ENCODE measurements at places on chromosomes 11 and 22.

DNA sequence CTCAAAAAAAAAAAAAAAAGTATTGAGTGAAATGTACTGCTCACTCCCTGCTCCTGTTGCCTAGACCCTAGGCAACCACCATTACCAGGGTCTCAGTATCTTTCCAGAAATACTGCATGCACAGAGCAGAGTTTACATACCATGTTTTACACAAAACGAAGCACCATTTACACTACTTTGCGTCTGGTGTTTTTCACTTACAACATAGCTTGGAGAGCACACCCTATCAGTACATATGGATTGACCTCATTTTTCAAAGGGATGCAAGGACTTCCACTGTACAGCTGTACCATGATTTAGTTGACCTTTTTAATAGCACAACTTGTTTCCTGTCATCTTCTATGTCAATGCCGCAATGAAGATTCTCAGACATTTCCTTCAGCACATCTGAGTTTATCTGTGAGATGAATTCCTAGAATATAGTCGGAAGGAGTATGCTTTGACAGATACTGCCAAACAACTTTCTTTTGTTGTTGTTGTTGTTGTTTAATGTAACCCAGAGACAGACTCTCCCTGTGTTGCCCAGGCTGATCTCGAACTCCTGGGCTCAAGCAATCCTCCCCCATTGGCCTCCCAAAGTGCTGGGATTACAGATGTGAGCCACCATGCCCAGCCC, 6.1 kb downstream of the MYH9 start:
- DNase-seq = no peak

- DNase-seq = no peak
Measured at GRCh38 chr11:116364348-116364747, 408.4 kb downstream of the BUD13 start.

- DNase-seq = no peak
Measured at GRCh38 chr22:21866833-21867527, 465 bp downstream of the MAPK1 start.

- peak; percentile 9 for DNase-seq
Measured at GRCh38 chr11:107999759-108000455, 8.8 kb upstream of the CUL5 start.

- no peak for DNase-seq
Measured at GRCh38 chr11:133072858-133073582, 459.3 kb downstream of the OPCML start.

- DNase-seq = no peak
Measured at GRCh38 chr11:131612533-131612932, 242.1 kb downstream of the NTM start.

- no peak for DNase-seq
Measured at GRCh38 chr11:81365496-81365895, 1368.2 kb downstream of the FAM181B start.

DNA sequence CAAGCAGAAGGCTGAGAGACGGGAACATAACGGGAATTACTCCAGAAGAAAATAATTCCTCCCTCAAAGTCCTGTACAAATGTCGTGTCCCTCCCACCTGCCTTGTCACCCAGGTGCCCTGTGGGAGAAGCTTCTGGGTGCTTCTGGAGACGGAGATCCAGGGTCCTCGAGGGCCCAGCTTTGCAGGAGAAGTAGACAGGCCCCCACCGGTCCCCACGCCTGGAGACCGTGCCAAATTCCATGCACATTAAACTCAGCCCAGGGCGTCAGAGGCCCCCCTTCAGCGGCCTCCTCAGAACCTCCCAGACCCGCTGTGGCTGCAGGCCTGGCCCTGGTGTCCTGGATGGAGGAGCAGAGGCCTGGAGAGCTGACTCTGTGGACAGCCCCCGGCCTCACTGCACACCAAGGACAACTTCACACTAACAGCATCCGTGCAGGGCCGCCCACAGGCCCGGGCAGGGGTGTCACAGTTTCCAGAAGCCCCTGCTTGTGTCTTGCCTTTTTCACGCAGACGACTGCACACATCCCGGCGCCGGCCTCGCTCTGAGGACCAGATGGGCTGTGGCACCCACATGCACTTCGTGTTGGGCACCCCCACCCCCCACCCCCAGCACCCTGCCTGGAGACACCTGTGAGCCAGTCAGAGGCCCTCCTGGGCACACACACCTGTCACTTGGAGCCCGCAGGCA, 734.3 kb downstream of the BRD1 start:
- no peak for DNase-seq

DNA sequence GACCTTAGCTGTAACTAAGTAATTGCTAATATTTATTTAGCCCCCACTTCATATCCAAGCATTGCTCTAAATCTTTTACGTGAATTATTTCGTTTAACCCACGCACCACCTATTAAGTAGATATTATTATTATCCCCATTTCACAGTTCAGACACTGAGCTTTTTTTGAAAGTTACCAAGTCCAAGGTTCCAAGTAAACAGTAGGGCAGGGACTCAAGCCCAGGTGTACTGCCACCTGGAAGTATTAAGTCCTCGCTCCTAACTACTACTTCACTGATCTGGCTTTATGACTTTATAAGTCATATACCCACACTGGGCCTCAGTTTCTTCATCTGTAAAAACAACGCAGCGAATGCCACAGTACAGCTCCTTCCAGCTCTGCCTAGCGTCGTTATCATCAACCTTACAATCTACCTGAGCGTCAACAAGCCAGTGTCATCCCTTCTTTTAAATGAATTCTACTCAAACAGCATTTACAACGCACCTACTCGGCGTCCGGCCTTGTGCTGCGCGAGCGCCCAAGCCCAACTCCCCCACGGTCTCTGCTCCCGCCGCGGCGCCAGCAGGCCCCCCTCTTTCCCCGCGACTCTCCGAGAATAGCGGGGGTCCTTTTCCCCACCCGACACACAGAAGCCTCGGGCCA, 624 bp downstream of the TMEM41B start:
- DNase-seq = no peak

DNA sequence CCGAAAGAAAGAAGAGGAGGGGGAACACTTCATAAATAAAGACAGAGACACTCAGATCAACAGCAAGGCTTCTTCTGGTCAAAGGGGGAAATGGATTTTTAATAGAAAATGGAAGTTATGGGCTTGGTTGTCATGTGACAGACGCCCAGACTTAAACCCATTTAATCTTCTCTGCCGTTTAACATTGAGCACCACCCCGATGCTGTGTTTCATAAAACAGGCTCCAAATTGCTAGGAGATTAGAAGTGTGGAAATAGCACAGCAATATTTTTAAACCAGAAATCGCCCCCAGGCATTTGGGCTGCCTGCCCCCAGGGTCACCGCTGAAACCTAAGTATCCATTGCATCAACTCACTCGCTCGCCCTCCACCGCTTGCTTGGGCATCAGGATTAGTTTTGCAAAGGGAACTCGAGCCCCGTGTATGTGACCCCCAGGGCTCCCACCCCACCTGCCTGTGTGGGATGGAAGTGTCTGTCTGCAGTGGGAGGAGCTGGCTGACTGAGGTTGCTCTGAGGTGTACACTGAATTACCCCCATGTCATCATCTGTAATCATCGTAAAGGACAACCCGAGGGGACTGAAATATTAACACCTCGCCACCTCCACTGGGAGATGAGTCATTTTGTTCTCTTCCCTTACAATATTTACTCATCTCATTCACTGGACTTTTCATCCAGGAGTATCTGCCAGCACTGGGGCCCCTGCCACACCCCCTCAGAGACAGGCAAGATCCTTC, 10.7 kb downstream of the DSCAML1 start:
- no peak for DNase-seq

DNA sequence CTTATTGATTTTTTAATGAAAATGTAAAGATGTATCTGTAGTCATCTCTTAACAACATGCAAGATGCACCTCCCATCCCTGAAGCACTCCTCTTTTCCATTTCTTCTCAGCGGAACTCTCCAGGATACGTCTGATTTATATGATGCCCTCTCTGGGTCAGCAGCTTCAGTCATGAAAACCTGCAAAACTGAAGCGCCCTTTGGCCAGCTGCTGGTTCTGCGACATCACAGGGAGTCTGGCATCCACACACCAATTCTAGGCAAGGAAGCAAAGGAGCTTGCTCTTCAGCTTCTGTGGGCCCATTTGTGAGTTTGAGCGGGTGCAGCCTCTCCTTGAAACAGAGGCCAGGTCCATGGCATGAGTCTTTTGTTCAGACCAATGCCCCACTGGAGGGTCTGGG, 1253.3 kb downstream of the TBC1D22A start:
- no peak for DNase-seq

DNA sequence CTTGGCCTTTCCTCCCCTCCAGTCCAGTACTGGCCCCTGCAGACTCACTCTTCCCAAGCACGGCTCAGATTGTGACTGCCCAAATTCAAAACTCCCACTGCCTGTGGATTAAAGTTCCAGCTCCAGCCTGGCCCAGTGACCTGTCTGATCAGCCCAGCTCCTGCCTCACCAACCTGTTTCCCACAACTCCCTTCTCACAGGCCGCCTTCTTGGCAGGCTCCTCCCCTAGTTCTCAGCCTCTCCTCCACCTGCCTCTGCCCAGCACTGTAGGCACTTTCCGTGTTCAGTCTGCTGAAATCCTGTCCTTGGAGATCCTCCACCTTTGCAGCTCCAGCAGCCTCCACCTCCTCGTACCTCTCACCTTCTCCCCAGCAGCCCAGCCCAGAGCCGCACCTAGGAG, 68.6 kb downstream of the MICAL2 start:
- DNase-seq = no peak

DNA sequence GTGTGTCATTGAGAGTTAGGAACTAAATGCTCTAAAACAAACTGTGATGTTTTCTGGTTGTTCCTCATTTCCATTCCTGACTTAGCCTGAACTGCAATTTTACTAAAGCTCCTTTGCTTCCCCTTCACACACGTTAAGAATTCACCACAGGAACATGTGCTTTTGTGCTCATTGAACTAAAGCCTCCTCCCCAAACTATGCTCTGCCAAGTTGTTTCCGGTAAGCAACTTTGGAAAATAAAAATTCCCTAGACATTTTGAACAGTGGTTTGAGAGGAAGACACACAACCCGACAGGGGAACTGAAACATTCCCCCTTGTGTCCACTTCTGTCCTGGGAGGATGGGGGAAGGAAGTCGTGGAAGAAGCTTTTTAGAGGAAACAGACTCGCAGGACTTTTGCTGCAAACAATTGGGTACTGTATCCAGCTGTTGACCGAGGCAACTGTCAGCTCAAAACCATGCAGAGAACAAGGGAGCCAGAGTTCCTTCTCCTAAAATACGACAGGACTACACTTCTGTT, 66.9 kb downstream of the GAB2 start:
- DNase-seq = peak; percentile 88

DNA sequence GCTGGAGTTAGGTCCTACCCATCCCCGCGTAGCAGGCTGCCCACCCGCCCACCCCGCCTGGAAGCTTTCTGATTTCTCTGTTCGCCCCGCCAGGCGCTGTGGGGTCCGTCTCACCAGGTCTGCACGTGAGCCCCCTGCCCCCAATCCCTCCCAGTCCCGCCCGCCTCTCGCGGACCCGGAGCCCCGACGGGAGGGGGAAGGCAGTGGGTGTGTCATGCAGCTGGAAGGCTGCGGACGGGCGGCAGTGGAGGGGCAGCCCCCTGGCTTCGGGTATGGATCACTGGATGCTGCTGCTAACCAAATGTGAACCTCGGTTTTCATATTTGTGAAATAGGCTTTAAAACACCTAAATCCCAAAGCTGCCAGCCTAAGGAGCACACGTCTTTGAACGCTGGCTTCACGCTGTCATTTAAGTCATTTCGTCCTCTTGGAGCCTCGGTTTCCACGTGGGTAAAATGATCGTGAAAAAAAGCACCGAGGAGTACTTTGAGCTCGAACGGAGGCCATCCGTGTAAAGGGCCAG, 568 bp upstream of the BIK start:
- DNase-seq = no peak

- DNase-seq = peak; percentile 79
Measured at GRCh38 chr11:93524858-93525257, 18.3 kb downstream of the SMCO4 start.

GRCh38 chr11:1222491-1223345, at the start of gene MUC5B:
TSS of gene MUC5B (plus strand) at chr11:1223066. CDS start at chr11:1223124, 58 bp downstream.
- DNase-seq = no peak
